ENCODE measurements at places on chromosomes 2 and 18. TPM values are rescaled to one million over a fixed set of nuclear protein-coding genes. Genes with fewer than 3 reads are reported as not detected.

DNA sequence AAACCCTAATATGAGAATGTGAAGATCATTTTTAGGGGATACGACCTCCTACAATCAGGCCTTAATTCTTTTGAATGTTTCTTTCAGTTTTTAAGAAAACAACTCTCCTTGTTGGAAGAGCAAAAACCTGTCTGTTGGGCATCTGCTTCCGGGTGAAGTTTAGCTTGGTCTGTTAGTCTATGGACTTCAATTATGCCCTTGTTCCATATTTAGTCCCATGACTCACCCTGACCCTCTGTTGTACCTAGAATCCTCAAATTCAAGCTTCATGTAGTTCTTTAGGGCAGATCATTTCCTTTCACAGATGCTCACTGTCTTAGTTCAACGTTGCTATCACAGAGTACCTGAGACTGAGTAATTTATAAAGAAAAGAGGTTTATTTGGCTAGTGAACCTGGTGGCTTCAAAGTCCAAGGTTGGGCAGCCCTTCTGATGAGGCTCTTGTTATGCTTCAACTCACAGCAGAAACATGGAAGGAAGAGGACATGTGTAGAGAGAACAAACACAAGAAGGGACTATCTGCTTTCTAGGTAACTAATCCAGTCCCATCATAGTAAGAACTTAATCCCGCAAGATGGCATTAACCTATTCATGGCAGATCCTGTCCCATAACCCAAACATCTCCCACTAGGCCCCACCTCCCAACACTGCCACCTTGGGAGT lies 82.5 kb upstream of the SERPINE2 start:
- no peak for DNase-seq

DNA sequence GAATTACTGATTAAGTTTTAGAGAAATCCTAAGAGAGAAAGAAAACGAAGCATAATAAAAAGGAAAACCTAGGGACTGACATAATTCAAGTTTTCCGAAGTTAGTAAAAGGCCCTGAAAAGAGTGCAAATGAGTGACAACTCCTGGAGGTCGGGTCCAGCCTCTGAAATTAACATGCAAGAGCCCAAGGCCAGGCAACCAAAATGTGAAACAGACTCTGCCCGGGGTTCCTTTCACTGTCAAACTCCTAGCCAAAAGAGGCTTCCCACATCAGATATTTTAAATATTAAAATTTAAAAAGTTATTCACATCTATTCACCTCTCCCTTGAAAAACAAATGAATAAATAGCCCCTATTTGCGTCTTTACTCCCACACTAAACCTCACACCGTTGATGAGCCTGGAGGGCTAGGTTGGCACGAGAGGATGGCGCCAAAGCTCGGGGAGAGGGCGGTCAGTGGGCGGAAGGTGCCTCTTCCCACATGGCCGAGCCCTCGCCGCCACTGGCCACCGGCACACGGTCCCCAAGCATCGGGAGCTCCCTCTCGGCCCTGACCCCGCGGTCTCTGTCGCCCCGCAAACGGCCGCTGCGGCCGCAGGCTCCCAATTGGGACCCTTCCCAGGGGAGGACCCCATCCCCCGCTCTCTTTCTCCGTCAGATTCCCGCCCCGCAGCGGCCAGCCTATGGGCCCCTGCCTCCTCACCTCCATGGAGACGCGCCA lies 630 bp downstream of the PPM1G start:
- no peak for DNase-seq

GRCh38 chr18:39801010-39801409 lies 2154.0 kb upstream of the PIK3C3 start:
- DNase-seq: no peak

DNA sequence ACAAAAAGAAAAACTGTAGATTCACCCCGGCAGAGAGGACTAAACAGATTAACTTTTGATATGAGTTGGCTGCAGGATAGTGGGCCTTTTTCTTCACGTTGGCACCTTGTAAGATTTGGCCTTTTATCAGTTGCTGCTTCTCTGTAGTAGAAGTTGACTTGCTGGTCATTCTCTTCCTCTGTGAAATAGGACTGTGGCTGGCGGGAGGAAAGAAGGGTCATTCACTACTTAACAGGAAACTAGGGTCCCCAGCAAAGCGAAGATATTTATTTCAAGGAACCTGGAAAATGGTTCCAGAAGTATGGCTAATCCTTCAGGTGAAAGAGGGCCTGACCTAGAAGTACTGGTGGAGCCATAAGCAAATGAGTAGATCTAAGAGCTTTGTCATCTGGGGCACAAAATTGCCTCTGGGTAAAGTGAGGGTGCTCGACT lies 383 bp upstream of the ATP5MC3 start:
- DNase-seq: no peak

The MAPK4 gene
- polyA plus RNA-seq: 1.7 TPM

The CNGA3 gene
- not detected for polyA plus RNA-seq

Data from left renal pelvis (tissue), 4 donors.